ENCODE measurements at places on chromosomes 7 and 10. TPM values are rescaled to one million over a fixed set of nuclear protein-coding genes. Genes with fewer than 3 reads are reported as not detected.

Gene OR2A5
- not detected for total RNA-seq

Gene SPDYE11
- not detected for total RNA-seq

Gene HMX2
- not detected for total RNA-seq

Gene CALML5
- total RNA-seq = 0.92 TPM

GRCh38 chr10:62373995-62374861 lies at the start of gene ZNF365:
Gene ZNF365 (plus strand): TSS chr10:62374369. CDS start chr10:62376194, 1,825 bp downstream.
- no peaks in the 10 kb centered on the region for H3K36me3 ChIP-seq
- H3K27me3 ChIP-seq = no peaks in the 10 kb centered on the region
- H3K4me1 ChIP-seq = peaks cover 13% of the 10 kb centered on the region

DNA sequence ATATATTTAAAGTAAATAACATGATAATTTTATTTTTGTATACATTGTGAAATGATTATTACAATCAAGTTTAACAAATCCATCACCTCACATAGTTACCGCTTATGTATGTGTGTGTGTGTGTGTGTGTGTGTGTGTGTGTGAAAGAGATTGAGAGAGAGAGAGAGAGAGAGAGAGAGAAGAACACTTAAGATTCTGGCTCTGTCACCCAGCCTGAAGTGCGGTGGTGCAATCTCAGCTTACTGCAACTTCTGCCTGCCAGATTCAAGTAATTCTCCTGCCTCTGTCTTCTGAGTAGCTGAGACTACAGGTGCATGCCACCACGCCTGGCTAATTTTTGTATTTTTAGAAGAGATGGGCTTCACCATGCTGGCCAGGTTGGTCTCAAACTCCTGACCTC lies 17.8 kb downstream of the LYZL1 start:
- H3K36me3 ChIP-seq = no peaks in the 10 kb centered on the region
- no peaks in the 10 kb centered on the region for H3K27me3 ChIP-seq
- no peak overlapping the region for H3K4me3 ChIP-seq
- H3K4me1 ChIP-seq = no peaks in the 10 kb centered on the region
- no peak overlapping the region for H3K27ac ChIP-seq

DNA sequence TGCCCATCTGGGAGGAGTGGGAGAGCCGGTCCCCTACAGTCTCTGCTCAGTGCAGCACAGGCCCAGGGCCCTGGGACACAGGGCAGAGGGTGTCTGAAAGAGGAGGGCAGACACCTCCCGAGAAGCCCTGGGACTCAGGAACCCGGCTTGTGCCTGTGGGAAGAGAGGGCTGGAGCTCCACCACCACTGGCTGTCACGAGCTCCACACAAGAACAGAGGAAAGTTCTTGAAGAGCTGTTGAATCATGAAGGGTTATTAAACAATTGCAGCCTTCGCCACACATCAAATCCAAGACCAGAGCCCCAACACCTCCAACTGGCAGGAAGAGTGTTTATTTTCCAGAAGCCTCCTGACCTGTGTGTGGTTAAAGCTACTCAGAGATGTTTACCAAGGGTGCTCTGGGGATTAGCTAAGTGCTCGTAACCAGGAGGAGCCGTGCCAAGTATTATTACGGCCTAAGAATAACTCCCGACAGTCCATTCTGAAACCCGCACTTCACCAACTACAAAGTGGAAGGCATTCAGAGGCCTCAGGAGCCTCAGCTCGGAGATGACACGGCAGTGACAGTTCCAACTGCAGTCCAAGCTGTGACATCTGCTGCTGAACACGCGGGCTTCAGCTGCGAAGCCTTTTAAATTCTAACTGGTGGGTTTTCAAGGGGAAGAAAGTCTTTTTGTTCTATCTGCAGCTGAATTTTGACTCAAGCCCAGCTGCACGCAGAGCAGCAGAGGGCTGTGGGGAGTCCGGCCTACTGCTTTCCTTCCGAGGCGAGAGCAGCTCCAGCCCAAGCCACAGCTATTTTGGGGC lies 75.1 kb downstream of the MAD1L1 start:
- H3K27ac ChIP-seq = peak overlapping the region; percentile 73
- peaks cover 21% of the 10 kb centered on the region for H3K4me1 ChIP-seq
- no peak overlapping the region for H3K4me3 ChIP-seq

- no peak for DNase-seq
- H3K27ac ChIP-seq = no peak overlapping the region
- H3K36me3 ChIP-seq = no peaks in the 10 kb centered on the region
- H3K4me3 ChIP-seq = no peak overlapping the region
Observed at GRCh38 chr10:35661236-35661635, 19.1 kb upstream of the FZD8 start.

GRCh38 chr7:158407581-158408317 lies 179.9 kb downstream of the PTPRN2 start:
- H3K27ac ChIP-seq = no peak overlapping the region
- no peaks in the 10 kb centered on the region for H3K27me3 ChIP-seq
- H3K4me3 ChIP-seq = no peak overlapping the region
- peaks cover 18% of the 10 kb centered on the region for H3K4me1 ChIP-seq

DNA sequence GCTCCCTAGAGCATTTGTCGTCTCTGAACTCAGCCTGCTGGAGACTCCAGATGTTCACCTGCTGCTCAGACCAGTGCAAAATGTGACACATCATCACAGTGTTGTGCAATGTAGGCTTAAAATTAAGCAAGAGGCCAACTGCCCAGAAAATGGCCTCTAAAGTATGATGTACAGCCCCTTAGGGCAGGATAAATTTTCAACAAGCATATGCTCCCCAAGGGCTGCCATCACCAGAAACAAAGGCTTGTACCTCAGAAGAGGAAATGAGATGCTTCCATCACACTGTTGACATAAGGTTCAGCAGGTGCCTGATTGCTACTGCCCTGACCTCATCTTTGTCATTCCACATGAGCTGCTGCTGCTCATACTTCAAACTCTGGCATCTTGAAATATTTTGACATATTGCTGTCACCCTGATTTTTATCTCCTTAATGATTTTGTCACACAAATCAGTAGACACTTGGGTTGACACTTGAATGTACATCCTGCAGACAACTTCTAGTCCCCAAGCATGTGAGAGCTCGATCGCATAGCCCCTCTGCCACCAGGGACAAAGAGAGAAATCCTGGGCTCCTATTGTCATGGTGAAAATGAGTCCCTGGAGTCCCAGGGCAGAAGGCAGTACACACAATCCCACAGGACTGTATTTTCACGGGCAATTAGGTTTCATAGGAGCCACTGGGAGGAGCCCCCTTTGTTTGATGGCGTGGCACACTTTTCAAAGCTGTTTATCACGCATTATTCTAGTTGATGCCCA lies 219.7 kb upstream of the STK17A start:
- no peaks in the 10 kb centered on the region for H3K4me1 ChIP-seq
- H3K27ac ChIP-seq = no peak overlapping the region
- no peak for DNase-seq
- H3K36me3 ChIP-seq = no peaks in the 10 kb centered on the region

- H3K4me1 ChIP-seq = no peaks in the 10 kb centered on the region
- no peaks in the 10 kb centered on the region for H3K36me3 ChIP-seq
- no peak overlapping the region for H3K4me3 ChIP-seq
- DNase-seq = no peak
- H3K27me3 ChIP-seq = no peaks in the 10 kb centered on the region
- no peak overlapping the region for H3K27ac ChIP-seq
Observed at GRCh38 chr7:138951953-138952352, 29.2 kb downstream of the KIAA1549 start.

DNA sequence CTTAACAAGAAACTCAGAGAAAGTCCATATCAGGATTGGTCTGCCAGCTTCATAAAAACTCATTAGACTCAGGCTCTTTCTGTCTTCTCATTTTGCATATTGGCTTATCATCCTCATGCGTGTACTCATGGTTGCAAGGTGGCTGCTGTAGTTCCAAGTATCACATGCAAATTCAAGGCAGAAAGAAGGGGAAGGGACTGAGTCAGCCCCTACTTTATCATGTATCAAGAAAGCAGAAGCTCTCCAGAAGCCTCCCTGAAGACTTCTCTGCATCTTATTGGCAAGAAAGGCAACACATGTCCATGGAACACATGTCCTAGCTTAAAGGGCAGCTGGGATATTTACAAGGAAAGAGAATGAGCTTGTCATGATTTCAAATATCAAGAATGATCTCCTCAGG lies 19.4 kb upstream of the EZH2 start:
- H3K4me3 ChIP-seq = no peak overlapping the region
- no peak overlapping the region for H3K27ac ChIP-seq
- no peak for DNase-seq
- no peaks in the 10 kb centered on the region for H3K27me3 ChIP-seq

- H3K4me1 ChIP-seq = no peaks in the 10 kb centered on the region
- no peaks in the 10 kb centered on the region for H3K27me3 ChIP-seq
- no peak overlapping the region for H3K4me3 ChIP-seq
- H3K27ac ChIP-seq = no peak overlapping the region
Observed at GRCh38 chr7:134515569-134516468, 11.5 kb upstream of the AKR1B10 start.
